Renal cortex interstitium (tissue), 15 donors: ENCODE measurements at places on chromosomes 7 and 10.

- no peak for DNase-seq
These were observed 19.1 kb downstream of the PI4K2A start for GRCh38 chr10:97659589-97659988.

DNA sequence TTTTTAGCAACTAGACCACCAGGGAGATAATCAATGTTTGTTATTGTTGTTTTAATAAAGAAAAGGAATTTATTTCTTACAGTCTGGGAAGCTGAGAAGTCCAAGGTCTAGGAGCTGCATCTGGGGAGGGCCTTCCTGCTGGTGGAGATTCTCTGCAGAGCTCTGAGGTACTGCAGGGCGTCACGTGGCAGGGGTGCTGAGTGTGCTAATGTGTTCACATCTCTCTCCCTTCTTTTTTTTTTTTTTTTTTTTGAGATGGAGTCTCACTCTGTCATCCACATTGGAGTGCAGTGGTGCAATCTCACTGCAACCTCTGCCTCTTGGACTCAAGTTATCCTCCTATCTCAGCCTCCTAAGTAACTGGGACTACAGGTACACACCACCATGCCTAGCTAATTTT, 150.9 kb upstream of the TRIM24 start:
- DNase-seq: no peak

- no peak for DNase-seq
These were observed 82.2 kb upstream of the GPR141 start for GRCh38 chr7:37601321-37601720.

DNA sequence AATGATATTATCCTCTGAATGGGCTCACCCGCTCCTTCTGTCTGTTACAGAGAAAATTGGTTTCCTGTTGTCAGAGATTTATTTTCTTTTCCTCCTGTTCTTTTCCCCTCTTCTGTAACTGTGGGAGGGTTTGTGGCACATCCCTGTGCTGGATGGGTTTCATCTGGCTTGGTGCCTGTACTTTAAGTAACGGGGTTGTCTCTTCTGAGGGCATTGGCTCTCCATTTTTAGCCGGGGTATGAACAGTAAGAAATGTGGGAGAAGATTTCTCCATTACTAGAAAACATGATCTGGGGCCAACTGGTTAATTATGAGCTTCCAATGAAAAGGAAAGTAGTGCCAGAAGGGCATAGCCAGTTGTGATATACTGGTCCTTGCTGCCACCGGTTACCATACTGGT, 142.6 kb downstream of the SND1 start:
- no peak for DNase-seq

- DNase-seq: peak; percentile 47
These were observed 703 bp upstream of the HILPDA start for GRCh38 chr7:128454808-128455542.

DNA sequence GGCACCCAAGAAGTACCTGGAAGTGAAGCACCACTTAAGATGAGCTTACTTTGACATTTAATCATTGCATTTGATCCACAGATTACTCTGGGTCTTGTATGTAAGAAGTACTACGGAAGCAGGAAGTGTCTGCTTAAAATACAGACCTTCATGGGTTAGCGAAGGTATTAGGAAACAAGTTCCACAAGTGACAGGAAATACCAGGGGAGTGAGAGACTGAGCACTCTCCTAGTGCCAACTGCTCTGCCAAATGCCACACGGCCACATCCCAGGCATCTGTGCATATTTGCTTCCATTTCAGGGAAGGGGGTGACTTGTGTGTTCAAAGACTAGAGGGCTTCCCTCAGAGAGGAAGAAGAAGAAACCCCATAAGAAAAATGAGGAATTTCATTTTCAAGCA, 57.2 kb upstream of the ANK3 start:
- no peak for DNase-seq

GRCh38 chr10:129852829-129853561, 111.1 kb downstream of the EBF3 start:
- DNase-seq: no peak

- DNase-seq: no peak
These were observed 7.7 kb downstream of the LBX1 start for GRCh38 chr10:101221549-101221948.

DNA sequence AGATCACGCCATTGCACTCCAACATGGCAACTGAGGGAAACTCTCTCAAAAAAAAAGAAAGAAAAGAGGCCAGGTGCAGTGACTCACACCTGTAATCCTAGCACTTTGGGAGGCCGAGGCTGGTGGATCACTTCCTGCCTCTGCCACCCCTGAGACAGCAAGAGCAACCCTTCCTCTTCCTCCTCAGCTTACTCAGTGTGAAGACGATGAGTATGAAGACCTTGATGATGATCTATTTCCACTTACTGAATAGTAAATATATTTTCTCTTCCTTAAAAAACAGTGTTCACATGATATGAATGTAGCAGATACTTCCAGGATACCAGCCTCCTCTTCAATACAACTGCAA, 2.1 kb upstream of the ZKSCAN1 start:
- DNase-seq: no peak

GRCh38 chr10:82738592-82738991, 863.6 kb downstream of the NRG3 start:
- DNase-seq: no peak

DNA sequence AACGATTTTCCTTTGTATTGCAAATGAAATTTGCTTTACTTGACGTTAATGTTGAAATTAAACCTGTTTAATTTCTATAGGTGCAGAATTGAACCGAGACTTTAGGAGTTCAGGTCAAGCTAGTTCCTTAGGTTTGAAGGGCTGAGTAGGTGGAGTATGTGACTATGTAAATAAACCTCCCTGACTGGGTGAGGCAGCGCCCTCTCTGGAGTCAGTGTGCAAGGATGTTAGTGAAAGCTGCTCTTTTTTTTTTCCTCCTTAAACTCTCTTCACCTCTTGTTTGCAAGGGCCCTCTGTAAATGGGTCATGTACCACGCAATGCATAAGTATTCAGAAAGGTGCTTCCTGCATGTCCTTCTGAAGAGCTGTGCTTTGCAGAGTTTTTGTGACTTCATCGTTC, 33.8 kb downstream of the GALNT17 start:
- DNase-seq: no peak

DNA sequence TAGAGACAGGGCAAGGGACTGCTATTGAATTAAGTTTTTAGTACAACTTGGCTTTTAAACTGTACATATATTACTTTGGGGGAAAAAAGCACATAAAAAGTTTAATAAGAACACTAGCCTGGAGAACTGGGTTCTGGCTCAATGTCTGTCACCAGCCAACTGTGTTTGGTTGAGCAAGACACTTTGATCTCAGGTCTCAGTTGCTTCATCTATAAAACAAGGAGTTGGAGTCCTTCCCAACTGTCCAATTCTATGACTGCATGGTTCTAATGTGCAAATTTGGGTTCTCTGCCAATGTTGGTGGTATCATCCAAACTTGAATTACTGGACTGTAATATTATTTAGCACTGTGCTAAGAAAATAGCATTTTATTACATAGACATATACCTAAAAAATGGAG, 50.3 kb downstream of the ATXN7L1 start:
- DNase-seq: no peak

GRCh38 chr7:30705596-30705995, 23.3 kb upstream of the CRHR2 start:
- no peak for DNase-seq

DNA sequence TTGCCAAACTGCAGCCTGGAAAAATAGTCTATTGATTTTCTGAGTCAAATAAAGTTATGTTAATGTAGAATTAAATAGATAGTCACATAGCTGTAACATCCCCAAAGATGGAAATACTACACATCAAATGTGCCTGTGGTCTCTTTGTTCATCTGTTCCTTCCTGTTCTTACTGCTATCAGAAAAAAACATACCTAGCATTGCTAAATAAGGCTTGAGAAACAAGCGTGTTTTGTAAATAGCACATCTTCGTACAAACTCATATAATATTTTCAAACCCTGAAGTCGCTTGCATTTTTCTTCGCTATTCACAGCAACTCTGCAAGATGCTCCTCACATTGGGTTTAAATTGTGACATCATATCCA, 116.1 kb downstream of the KLF6 start:
- DNase-seq: no peak

DNA sequence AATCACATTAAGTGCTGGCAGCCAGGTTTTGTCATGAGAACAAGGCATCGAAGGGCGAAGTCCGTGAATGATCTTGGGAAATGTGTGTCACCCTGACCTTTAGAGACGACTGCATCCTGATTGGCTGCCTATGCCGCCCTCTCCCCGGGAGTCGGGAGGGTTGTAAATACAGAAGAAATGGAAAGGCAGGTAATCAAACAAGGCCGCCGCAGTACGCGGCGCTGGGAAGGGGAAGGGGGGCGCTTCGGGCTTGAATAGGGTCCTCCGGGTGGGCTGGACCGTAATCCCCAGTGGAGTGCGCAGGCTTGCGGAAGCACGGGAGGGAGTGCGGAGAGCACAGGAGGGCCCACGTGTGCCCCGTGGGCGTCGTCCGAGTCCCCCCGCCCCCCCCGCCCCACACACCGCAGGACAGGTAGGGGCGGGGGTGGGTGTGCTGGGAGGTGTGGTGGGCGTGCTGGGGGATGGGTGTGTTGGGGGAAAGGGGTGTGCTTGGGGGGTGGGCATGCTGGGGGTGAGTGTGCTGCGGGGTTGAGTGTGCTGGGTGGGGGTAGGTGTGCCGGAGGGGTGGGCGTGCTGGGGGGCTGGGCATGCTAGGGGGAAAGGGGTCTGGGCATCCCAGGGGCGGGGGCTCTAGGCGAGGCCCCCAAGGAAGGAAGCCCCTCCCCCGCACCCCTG, 169.4 kb downstream of the ARHGAP12 start:
- peak; percentile 54 for DNase-seq

DNA sequence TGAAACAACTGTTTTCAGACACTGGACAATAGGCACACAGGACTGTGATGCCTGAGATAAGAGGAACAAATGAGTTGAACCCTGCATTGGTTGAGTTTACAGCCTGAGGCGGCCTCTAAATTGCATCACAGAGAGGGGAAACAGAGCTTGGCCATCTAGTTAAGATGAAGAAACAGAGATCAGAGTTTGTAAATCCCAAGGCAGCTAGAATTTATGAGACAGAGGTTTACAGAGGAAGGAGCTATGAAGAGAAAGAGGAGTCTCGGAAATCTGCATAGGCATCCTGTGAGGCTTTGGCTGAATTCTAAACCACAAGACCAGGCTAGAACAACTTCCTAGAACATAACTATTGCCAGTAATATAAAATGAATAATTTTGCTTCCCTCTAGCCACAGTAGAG, 41.0 kb upstream of the OIT3 start:
- DNase-seq: no peak

- DNase-seq: no peak
These were observed 1.3 kb upstream of the EBF3 start for GRCh38 chr10:129965425-129965808.

GRCh38 chr10:79348640-79348988, 1.3 kb downstream of the PPIF start:
- no peak for DNase-seq

- DNase-seq: no peak
These were observed 11.2 kb downstream of the MNX1 start for GRCh38 chr7:156998988-156999957.

GRCh38 chr7:55032069-55032699, 13.4 kb downstream of the EGFR start:
- DNase-seq: no peak

DNA sequence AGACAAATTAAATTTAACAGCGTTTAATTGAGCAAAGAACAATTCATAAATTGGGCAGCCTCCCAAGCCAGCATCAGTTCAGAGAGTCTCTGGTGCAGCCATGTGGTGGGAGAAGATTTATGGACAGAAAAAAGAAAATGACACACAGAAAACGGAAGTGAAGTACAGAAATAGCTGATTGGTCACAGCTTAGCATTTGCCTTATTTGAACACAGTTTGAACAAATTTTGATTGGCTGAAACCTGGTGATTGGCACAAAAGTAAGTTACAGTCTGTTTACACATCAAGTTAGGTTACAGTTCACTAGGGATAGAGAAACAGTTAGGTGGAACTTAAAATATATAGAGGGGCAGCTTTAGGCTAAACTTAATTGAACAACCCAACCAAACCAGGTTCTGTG, 720.1 kb downstream of the TYW1 start:
- no peak for DNase-seq

DNA sequence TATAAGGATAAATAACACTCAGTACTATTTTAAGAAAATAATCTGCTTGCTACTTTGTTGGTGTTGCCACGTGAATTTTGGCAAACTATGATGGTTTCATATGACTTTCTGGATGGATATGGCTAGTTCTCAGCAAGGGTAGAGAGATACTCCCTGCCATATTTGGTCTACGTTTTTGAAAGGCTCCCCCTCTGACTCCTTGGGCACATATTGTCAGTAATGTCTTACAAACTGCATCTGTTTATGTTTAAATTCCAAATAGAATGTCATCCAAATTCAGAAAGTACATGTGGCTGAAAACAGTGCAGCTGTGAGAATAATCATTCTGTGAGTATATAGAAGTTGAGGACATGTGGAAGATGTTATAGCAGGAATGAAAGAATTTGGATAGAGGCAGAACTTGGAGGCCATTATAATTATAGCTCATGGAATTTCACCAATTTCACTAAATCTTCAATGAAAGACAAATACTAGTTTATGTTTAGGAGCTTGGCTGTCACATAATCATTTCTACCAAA, 107.8 kb downstream of the SRI start:
- DNase-seq: no peak

- no peak for DNase-seq
These were observed 50.1 kb upstream of the TMEM72 start for GRCh38 chr10:44860811-44861736.

GRCh38 chr10:3500408-3500856, 284.6 kb downstream of the KLF6 start:
- DNase-seq: no peak

GRCh38 chr10:42887734-42888503, 105.3 kb downstream of the BMS1 start:
- no peak for DNase-seq

- no peak for DNase-seq
These were observed 133.6 kb downstream of the PPP1R9A start for GRCh38 chr7:95041031-95041430.

- DNase-seq: no peak
These were observed 12.4 kb downstream of the SMKR1 start for GRCh38 chr7:129514683-129515082.

DNA sequence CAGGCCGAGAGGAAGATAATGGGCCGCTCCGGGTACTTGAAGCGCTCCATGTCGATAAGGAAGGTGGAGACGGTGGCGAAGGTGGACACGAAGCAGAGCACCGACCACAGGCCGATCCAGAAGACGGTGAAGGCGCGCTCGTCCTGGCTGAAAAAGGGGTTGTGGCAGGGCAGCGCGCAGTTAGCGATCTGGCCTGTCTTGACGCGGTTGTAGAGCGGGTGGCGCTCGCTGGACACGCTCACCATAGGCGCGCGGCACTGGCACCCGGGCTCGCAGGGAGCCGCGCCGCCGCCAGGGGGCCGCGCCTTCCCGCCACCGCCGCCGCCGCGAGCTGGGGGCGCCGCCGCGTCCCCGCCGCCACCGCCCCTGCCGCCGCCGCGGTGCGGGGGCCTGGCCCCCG, 1.6 kb downstream of the FZD8 start:
- no peak for DNase-seq
